ENCODE measurements at places on chromosomes 2 and 18.

GRCh38 chr2:201127570-201127969 lies 11.6 kb downstream of the CFLAR start:
- DNase-seq = peak; percentile 69

GRCh38 chr2:236627193-236627592 lies 57.6 kb downstream of the ACKR3 start:
- DNase-seq = no peak

DNA sequence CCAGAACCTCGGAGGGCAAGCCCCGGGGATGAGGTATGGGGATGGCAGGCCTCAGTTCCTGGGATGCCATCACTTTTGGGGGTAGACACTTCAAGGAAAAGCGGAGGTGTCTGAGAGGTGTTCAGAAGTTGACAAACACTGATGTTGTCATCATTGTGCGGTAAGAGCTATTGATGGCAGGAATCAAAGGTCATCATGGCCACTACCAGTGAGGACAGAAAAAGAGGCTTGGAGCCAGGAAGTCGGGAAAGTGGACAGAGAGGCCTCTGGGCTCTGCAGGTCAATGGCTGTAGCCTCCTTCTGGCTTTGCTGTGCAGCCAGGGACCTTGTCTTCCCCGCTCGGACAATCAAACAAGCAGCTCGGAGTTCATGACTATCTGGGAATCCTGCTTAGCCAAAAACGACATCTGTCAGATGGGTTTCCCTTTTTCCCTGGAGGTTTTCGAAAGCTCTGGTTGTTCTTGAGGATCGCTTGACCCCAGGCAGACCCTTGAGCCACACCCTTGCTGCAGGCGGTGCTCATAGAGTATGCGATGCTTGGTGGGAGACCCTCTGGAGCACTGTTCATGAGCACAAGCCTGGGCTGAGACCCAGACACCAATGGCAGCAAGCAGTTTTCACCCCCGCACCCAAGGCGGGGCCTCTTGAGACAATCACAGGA lies 19.4 kb downstream of the ACKR3 start:
- no peak for DNase-seq

GRCh38 chr2:42861321-42861720 lies 68.9 kb upstream of the HAAO start:
- no peak for DNase-seq

GRCh38 chr2:130393318-130393910 lies 37.6 kb downstream of the PTPN18 start:
- DNase-seq = no peak

DNA sequence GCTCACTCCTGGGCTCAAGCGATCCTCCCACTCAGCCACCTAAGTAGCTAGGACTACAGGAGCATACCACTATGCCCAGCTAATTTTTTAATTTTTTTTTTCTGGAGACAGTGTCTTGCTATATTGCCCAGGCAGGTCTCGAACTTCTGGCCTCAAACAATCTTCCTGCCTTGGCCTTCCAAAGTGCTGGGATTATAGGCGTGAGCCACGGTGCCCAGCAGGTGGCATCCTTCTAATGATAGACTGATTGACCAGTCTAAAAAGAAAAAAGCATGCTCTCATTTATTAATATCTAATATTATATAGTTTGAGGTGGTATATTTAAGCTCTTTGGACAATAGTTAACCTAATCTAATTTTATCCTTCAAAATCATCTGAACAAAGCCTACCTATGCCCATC lies 198.6 kb downstream of the CAMKMT start:
- peak; percentile 23 for DNase-seq

GRCh38 chr2:238650536-238650935 lies 197.3 kb upstream of the TWIST2 start:
- DNase-seq = no peak

- DNase-seq = no peak
Measured at GRCh38 chr2:32954206-32954605, 7.5 kb downstream of the LTBP1 start.

DNA sequence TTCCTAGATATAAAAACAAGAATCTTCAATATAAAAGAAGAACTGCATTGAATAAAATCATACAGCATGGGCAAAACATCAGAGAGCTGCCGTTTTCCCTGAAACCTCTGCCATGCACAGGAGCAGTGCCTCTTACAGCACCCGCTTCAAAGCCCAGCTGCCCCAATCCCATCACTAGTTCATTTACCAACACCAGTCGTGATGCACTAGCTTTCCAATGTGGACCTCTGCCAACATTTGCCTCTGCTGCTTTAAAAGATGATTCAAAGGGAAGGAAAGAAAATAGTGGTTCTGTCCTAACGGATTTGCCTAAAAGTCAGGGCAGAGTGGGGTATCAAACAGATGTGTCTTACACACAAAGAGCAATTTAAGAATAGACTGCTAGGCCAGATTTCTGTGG lies 43.4 kb upstream of the AP1S3 start:
- DNase-seq = no peak

GRCh38 chr18:23093772-23094171 lies 41.5 kb upstream of the CABLES1 start:
- DNase-seq = no peak

DNA sequence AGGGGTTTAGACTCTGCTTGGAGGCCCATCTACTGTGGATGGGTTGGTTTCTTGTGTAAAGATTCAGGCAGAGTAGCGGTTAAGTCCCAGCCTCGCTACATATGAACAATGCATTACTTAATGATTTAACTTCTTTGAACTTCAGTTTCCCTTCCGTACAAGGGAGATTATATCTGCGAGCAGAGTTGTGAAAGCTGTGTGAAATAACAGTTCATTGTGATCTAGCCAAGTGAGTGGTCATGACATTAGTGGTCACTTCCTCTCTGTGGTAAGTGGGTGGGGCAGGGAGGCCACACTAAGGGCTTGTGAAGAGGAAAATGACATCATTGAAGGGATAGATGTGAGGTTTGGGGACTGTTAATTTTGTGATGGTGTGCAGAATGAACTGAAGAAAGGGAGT lies 14.1 kb upstream of the MEX3C start:
- peak; percentile 98 for DNase-seq

- DNase-seq = no peak
Measured at GRCh38 chr2:72933646-72934151, 16.4 kb downstream of the EMX1 start.

DNA sequence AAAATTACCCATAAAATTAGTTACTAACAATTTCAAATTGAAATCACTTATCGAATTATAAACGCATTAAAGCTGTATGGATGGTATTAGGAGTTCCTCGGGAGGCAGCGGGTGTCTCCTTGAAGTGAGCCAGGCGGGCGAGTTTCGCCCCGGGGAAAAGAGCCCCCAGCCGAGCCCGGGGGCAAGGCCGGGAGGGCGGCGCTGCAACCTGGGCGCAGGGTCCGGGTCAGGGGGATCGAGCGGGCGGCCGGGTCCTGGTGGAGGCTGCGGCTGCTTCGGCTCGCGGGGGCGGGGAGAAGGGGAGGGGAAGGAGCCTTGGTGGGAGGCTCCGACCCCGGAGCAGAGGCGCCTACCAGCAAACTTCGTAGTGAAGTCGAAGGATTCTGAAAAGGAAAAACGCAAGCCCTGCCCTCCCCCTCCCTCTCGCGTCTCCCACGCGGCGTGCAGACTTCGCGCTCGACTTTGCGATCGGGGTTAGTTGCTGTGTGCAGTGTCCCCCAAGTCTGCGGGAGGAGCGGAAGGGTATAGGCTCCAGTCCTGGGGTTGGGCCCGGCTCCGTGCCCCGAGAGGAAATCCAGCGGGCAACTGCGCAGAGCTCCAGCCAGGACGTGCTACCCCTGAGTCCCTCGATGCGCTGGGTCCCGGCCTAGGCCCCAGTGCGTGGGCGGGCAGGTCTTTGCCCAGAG lies 140.8 kb downstream of the MEIS1 start:
- DNase-seq = no peak

GRCh38 chr2:3476985-3477327 lies 42.4 kb downstream of the ADI1 start:
- no peak for DNase-seq

DNA sequence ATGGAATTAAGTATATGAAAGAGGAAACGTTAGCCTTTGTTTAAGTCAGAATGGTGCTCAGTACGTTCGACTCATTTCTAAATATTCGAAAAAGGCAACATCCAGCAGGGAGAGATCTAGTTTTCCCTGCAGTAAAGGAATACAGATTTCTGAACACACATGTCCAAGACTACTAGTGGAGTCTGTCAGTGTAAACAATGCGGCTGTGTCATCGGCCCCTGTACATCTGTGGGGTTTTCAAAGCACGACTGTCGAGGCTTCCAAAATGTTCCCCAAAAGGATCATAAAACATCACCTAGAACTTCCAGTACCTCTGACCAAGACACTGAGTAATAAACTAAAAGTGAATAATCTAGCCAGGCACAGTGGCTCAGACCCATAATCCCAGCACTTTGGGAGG lies 112.8 kb downstream of the ZNF516 start:
- DNase-seq = no peak

- no peak for DNase-seq
Measured at GRCh38 chr2:60271131-60271530, 282.3 kb downstream of the BCL11A start.

- no peak for DNase-seq
Measured at GRCh38 chr2:197975931-197976519, 171.6 kb downstream of the PLCL1 start.

GRCh38 chr2:50952596-50952995 lies 79.3 kb downstream of the NRXN1 start:
- no peak for DNase-seq

DNA sequence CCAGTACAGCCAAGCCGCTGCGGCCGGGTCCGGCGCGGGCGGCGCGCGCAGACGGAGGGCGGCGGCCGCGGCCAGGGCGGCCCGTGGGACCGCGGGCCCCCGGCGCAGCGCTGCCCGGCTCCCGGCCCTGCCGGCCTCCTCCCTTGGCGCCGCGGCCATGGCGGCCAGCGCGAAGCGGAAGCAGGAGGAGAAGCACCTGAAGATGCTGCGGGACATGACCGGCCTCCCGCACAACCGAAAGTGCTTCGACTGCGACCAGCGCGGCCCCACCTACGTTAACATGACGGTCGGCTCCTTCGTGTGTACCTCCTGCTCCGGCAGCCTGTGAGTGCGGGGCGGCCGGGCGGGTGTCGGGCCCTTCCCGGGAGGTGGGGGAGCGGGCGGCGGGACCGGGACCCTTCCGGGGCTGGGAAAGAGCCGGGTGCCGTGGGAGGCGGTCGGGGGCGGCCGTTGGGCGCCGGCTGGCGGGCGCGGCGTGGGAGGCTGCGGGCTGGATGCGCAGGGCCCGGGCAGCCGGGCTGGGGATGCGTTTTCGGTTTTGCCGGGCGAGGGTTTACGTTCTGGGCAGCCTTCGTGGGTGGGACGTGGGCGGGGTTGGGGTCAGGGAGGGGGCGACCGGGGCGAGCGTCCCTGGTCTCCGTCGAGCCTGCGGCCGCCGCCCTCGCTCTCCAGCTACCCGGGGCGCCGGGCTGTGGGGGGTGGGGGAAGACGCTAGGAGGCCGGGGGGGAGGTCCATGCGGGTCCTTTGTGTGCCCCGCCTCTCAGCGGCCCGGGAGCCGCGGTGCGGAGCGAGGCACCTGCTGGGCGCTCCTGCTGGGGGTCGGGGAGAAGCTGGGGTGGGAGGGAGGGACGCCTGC lies 537 bp downstream of the AGFG1 start:
- DNase-seq = peak; percentile 35

DNA sequence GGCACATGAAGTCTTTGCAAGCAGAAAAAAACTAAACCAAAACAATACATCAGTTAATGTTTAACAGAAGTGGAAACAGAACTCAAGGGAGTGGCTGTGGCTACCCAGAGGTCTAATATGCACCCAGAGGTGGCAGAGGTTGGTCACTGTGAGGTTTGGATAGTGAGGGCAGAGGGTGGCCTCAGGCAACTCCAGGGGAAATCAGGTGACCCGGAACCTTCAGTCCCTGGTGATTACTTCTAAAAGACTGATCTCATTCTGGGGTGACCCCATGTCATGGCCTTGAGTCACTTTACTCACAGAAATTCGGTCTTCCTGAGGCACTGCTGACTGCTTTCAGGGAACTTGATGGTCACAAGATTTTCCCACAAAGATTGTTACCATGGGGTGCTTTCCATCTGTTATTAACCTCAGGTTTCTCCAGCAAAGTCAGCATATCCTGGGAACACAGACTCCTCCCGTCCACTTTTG lies 99.4 kb downstream of the TMEM17 start:
- no peak for DNase-seq

DNA sequence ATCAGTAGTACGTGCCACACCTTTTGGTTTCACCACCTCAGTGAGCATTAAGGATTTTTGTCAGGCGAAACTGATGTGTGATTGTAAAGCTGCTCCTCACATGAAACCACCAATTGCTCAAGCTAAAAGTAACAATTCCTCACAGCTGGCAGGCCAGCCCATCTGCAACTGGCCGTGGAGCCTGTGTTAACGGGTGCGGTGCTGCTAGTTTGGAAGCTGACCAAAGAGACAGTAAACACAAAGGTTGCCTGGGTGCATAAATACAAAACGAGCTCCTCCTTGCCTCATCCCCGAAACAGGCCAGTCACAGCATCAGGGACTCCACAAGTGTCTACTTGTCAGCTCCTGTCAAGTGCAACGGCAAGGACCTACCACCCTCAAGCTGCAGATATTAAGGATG lies 32.0 kb downstream of the LGALSL start:
- DNase-seq = no peak

DNA sequence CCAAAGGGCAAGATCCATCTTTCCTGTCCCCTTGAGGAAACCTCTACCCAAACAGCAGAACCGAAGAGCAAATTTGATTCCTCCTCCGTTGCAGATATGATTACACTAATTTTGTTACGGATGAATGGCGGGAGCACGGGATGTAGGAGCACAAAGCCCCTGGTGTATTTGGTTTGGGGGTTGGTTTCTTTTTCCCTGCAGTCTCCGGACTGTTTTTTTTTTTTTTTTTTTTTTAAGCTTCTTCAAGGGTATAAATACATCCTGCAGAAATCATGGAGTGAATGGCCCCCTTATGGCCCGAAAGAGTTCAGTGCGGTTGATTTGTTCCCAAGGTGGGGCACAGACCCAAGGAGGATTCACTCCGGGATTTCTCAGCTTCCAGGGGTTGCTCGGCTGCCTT lies 135.3 kb upstream of the SH3BP4 start:
- DNase-seq = no peak

- DNase-seq = no peak
Measured at GRCh38 chr2:54059504-54059903, 55.9 kb upstream of the ACYP2 start.

- DNase-seq = no peak
Measured at GRCh38 chr2:47869859-47870595, 36.3 kb downstream of the FBXO11 start.

- DNase-seq = no peak
Measured at GRCh38 chr2:112636605-112637288, 9.0 kb upstream of the SLC20A1 start.

- DNase-seq = peak; percentile 41
Measured at GRCh38 chr2:216073773-216074172, 7.8 kb downstream of the PECR start.

Data from OCI-M1 (cell line).